Endodermal cell (in vitro differentiated cells): ENCODE measurements at places on chromosomes 6 and 20. TPM values are rescaled to one million over a fixed set of nuclear protein-coding genes. Genes with fewer than 3 reads are reported as not detected.
A peak's percentile ranks its signal among the peaks of the same experiment; 100 is the strongest.

DNA sequence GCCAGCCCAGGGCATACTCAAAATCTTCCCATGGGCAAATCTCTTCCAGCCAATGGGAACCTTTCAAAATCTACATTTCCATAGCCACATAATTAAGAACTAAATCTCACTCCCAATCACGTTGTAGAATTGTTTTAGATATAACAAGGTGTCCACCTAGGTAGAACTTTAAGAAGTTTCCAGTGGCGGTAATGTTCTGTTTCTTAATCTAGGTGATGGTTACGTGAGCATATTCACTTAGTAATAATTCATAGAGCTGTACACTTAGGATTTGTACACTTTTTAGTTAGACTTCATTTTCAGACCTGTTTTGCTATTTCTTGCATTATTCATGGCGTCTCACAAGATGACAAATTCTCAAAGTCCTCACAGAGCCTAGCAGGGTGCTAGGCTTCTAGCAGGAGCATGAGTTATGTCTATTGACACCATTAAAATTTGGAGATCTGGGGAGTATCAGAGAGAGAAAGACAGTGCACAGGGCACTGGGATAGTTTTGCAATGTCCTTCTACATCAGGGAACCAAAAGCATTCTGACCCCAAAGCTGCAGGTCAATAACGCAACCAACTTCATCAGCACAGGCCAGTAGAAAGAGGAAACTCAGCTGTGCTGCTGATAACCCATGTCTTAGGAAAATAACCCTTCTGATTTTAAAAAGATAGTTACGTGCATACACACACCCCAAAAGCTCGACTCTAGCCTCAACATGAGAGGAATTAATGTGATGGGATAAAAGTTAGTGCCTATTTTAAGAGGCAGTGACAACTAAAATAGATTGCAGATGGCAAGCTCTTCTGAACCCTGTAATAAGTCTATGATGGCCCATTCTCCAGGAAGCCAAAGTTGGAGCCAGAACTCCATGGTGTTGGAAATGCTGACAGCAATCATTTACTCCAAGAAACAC is 518.1 kb upstream of the JARID2 start:
- no peaks in the 10 kb centered on the region for H3K27me3 ChIP-seq
- H3K36me3 ChIP-seq: no peaks in the 10 kb centered on the region
- no peak overlapping the region for H3K27ac ChIP-seq
- no peaks in the 10 kb centered on the region for H3K4me1 ChIP-seq

- DNase-seq: no peak
- H3K4me1 ChIP-seq: no peaks in the 10 kb centered on the region
- H3K4me3 ChIP-seq: no peak overlapping the region
- no peaks in the 10 kb centered on the region for H3K27me3 ChIP-seq
- H3K27ac ChIP-seq: no peak overlapping the region
- no peaks in the 10 kb centered on the region for H3K36me3 ChIP-seq
Observed at GRCh38 chr6:62298745-62299392, 12.8 kb upstream of the KHDRBS2 start.

The FERMT1 gene
- total RNA-seq: 2.5 to 5.3 TPM (median 4.1 TPM) in 3 replicates

DNA sequence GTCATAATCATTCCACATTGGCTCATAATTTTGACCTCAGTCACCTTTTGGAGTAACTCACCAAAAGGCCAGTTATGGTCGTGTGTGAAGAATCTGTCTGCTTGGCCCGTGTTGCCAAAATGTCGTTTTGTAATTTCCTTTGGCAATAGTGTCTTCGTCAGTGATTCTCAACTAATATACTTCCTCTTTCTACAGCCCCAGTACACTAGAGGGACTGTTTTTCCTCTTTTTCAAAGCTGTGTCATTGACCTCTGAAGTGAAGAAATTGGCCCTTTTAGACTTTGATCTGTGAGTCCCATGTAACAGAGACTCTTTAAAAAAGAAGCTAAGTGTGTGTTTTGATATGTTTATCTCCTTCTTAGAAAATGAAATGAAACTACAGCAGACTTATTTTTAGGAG is 5.2 kb downstream of the FOXO3 start:
- no peak for DNase-seq
- H3K36me3 ChIP-seq: peaks cover 28% of the 10 kb centered on the region
- H3K27me3 ChIP-seq: no peaks in the 10 kb centered on the region
- no peak overlapping the region for H3K27ac ChIP-seq

DNA sequence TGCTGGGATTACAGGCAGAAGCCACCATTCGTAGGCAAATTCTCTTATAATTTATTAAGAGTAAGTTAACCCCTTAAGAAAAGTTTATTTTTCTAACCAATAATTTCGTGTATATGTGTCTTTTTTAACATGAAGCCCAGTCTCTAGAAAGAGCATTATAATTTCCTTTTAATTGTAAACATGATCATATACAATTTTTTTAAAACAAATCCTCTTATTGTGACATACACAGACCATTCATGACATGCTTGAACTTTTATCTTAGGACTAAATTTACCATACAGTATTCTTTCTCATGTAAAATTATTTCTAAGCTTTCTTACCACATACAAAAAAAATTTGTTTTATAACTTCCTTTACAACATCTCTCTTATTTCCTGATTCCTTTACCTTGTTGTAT is 6.7 kb downstream of the ACOT13 start:
- no peak overlapping the region for H3K27ac ChIP-seq
- H3K27me3 ChIP-seq: no peaks in the 10 kb centered on the region
- H3K4me3 ChIP-seq: peak overlapping the region; percentile 53
- no peak for DNase-seq

DNA sequence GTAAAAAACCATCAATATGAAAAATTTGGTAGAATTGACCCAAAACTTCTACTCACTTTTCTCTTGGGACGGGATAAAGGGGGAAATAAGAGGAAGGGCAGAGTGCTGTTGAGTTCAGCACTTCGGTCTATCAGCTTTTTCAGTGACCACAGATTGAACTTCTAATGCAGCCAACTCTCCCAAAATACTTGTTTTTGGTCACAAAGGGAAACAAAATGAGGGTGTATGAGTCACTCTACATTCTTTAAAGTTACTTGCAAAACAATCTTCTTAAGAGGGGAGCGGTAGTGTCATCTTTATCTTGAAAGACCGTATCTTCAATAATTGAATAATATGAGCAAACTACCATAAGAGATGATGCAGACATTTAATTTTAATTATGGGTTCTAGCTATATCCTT is 661.3 kb downstream of the CD109 start:
- no peak overlapping the region for H3K27ac ChIP-seq
- no peak overlapping the region for H3K4me3 ChIP-seq
- no peaks in the 10 kb centered on the region for H3K27me3 ChIP-seq
- no peaks in the 10 kb centered on the region for H3K36me3 ChIP-seq
- no peak for DNase-seq
- no peaks in the 10 kb centered on the region for H3K4me1 ChIP-seq

GRCh38 chr6:122028933-122029522 is 370.4 kb upstream of the HSF2 start:
- no peak for DNase-seq
- H3K36me3 ChIP-seq: no peaks in the 10 kb centered on the region
- H3K27ac ChIP-seq: no peak overlapping the region
- no peaks in the 10 kb centered on the region for H3K27me3 ChIP-seq

The OR2B6 gene
- not detected in 3 replicates for total RNA-seq

The C20orf202 gene
- not detected in 3 replicates for total RNA-seq

The OR2H2 gene
- total RNA-seq: not detected in 2 replicates

GRCh38 chr6:43935921-43936439 is 166.0 kb downstream of the VEGFA start:
- DNase-seq: no peak
- no peaks in the 10 kb centered on the region for H3K27me3 ChIP-seq
- H3K4me3 ChIP-seq: no peak overlapping the region
- H3K36me3 ChIP-seq: no peaks in the 10 kb centered on the region
- no peak overlapping the region for H3K27ac ChIP-seq

DNA sequence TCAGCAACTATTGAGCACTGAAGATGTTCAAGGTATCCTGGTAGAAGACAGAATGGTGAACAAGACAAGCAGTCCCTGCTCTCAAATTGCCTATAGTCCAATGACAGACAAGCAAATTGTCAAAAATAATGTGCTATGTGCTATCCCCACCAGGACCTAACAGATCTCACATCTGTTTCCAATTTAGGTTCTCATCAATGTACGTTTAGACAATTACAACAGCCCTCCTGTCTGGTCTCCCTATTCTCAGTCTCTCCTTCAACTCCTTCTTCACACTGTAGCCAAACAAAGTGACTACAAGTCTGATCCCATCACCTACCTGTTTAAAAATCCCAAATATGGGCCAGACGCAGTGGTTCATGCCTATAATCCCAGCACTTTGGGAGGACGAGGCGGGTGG is 7.5 kb downstream of the TAPBP start:
- no peaks in the 10 kb centered on the region for H3K27me3 ChIP-seq
- H3K27ac ChIP-seq: no peak overlapping the region
- no peak overlapping the region for H3K4me3 ChIP-seq
- H3K4me1 ChIP-seq: no peaks in the 10 kb centered on the region

GRCh38 chr6:147759093-147759492 is 250.6 kb downstream of the SAMD5 start:
- no peaks in the 10 kb centered on the region for H3K36me3 ChIP-seq
- no peaks in the 10 kb centered on the region for H3K27me3 ChIP-seq
- no peak for DNase-seq
- H3K4me3 ChIP-seq: no peak overlapping the region
- H3K4me1 ChIP-seq: no peaks in the 10 kb centered on the region
- H3K27ac ChIP-seq: no peak overlapping the region

The PHACTR1 gene
- 2.8 to 9.3 TPM (median 3.4 TPM) in 3 replicates for total RNA-seq

The ITPA gene
- 53.6 and 56.1 TPM in 2 replicates for total RNA-seq

GRCh38 chr6:84172574-84172973 is 54.9 kb downstream of the CEP162 start:
- no peaks in the 10 kb centered on the region for H3K27me3 ChIP-seq
- no peak for DNase-seq
- H3K27ac ChIP-seq: no peak overlapping the region
- H3K36me3 ChIP-seq: peaks cover 25% of the 10 kb centered on the region
- no peak overlapping the region for H3K4me3 ChIP-seq
- peaks cover 10% of the 10 kb centered on the region for H3K4me1 ChIP-seq

DNA sequence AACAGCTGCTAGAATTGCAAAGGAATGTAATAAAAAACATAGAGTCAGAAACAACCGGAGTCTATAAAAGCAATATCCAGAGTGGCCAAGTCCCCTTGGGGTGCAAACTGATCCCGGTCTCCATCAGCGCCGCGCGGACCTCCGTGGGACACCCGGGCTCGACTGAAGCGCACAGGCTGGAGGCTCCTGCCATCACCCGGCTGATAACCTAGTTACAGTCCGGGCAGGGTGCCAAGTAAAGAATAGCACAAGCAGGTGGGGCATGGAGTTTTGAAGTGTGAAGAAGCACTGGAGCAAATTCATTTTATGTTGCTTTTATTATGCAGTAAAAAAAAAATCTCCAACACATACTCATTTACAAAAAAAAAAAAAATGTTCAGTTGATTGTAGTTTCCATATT is 205.1 kb upstream of the GMDS start:
- no peak overlapping the region for H3K4me3 ChIP-seq
- peaks cover 13% of the 10 kb centered on the region for H3K27me3 ChIP-seq
- no peaks in the 10 kb centered on the region for H3K4me1 ChIP-seq
- no peak for DNase-seq

DNA sequence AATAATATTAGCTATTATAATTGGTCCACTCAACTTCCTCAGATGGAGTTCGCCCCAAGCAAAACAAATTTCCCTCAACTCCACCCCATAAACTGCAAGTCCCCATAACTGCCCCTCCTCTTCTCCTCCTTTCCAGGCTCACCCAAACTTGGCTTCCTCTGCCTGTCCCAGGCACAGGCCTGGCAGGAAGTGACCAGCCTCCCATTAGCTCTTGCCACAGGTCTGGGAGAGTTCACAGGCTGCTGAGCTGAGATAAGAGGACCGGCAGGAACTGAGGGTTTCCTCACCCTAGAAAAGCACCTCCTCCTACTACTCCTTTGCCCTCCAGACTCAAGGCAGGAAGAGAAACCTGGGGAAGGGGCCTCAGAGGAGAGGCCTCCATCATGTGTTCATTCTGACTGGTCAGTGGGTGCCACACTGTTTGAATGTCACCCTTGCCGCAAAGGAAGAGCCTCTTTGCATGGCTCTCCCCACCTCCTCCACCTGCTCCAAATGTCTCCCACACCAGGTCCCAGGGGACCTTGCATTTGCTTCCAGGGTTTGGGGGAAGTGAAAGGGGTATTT is 24.5 kb upstream of the SMIM29 start:
- DNase-seq: no peak
- no peaks in the 10 kb centered on the region for H3K4me1 ChIP-seq
- no peak overlapping the region for H3K27ac ChIP-seq
- H3K27me3 ChIP-seq: no peaks in the 10 kb centered on the region
- H3K4me3 ChIP-seq: no peak overlapping the region
- no peaks in the 10 kb centered on the region for H3K36me3 ChIP-seq

- no peak overlapping the region for H3K27ac ChIP-seq
- H3K4me3 ChIP-seq: no peak overlapping the region
- H3K4me1 ChIP-seq: peaks cover 12% of the 10 kb centered on the region
- no peaks in the 10 kb centered on the region for H3K27me3 ChIP-seq
- DNase-seq: no peak
Observed at GRCh38 chr6:16472349-16473069, 234.1 kb downstream of the GMPR start.

The LST1 gene
- total RNA-seq: 0.21 TPM in 1 of 3 replicates, not detected in the others

The TFAP2C gene
- 0.31 to 2.2 TPM (median 0.46 TPM) in 3 replicates for total RNA-seq

The RBPJL gene
- not detected in 3 replicates for total RNA-seq

The TRIM10 gene
- total RNA-seq: not detected in 2 replicates

DNA sequence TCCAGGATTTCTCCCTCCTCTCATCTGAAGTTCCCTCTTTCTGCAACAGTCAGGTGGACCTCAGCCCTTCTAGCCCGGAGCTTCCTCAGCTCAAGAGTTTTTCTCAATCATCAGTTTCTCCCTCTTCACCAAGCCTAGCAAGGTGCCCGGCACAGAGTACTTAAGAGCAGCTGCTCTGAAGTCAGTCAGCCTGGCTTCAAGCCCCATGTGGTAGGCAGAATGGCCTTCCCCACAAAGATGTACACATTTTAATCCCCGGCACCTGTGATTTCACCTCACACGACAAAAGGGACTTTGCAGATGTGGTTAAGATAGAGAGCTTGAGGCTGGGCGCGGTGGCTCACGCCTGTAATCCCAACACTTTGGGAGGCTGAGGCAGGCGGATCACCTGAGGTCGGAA is 15.1 kb upstream of the RBPJL start:
- H3K27ac ChIP-seq: no peak overlapping the region
- H3K4me3 ChIP-seq: no peak overlapping the region
- H3K4me1 ChIP-seq: no peaks in the 10 kb centered on the region
- H3K36me3 ChIP-seq: no peaks in the 10 kb centered on the region

GRCh38 chr6:109991201-109992101 is 13.3 kb downstream of the GPR6 start:
- H3K27ac ChIP-seq: no peak overlapping the region
- H3K4me3 ChIP-seq: no peak overlapping the region
- H3K4me1 ChIP-seq: no peaks in the 10 kb centered on the region
- H3K36me3 ChIP-seq: no peaks in the 10 kb centered on the region
- H3K27me3 ChIP-seq: peaks cover 11% of the 10 kb centered on the region
